HCT116 (cell line): ENCODE measurements at places on chromosomes 1 and 21.

DNA sequence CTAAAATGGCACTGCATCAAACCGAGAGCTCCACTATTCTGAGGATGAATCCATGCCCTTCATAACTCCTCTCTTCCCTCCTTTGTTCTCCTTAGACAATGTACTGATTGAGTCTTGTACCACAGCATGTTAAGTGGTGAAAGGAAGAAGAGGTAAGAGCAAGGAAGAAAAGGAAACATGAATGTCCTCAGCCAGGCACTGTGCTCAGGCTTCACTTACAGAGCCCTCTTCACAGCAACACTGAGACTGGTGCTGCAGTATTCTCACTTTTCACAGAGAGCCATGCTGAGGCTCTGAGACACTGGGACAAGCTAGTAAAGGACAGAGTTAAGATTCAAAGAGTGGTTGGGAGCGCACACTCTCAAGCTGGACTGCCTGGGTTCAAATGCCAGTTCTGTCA lies 143.5 kb downstream of the AKT3 start:
- no peak for DNase-seq

DNA sequence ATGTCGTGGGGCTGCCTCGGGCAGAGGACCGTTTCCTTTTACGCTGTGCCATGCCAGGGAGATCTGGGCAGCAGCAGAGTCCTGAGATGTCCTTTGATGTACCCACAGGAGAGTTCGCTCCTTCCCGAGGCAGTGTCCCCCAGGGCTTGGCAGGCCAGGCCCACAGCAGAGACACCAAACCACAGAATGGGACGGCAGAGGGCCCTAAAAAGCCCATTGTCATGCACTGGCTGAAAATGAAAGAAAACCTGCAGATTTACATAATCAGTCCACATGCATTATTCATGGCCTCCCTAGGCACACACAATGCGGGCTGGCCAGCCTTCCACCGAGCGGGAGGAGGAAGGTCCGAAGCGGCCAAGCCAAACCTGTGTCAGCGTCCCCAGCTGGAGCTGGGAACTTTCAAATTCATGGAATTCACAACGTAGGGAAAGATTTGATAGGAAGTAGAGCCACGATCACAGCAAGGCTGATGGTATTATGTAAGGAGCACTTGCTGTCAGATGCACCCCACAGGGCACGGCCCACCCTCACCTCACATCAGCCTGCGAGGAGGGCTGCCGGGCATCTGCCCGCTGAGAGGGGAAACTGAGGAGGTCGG lies 25.3 kb upstream of the EFHD2 start:
- DNase-seq, result no peak

- DNase-seq, result no peak
Observed at GRCh38 chr1:217364220-217364619, 266.7 kb downstream of the GPATCH2 start.

GRCh38 chr1:79899914-79900313 lies 893.4 kb upstream of the ADGRL4 start:
- no peak for DNase-seq

GRCh38 chr1:92543131-92544055 lies 56.7 kb upstream of the GFI1 start:
- no peak for DNase-seq

DNA sequence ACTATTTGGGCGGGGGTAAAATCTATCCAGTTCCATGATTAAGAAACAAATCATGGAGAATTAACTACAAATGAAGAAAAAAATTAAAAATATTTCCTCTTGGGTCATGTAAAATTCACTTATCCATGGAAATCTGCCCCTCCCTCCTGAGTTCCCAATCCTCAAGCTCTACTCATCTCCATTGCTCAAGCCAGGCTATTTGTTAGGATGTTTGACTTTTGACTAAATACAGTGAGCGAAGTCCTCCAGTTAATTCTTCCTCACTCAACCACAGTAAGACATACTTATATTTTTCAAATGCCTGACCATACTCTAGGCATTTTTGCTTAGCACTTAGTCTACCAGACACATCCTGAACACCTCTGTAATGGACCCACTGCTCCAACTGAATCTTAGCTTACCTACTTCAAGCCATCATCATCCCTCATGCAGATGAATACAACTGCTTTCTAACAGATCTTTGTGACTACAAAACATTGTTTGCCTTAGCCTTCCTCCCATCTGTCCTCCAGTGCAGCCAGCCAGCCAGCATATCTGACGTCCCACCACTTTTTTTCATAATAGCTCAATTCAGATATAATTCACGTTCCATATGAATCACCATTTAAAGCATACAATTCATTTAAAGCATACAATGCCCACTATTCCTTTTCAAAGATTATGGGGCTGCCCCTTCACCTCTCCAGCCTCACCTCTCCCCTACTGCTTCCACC lies 154.2 kb downstream of the RERE start:
- no peak for DNase-seq

- DNase-seq, result no peak
Observed at GRCh38 chr1:107450899-107451664, 310.2 kb downstream of the NTNG1 start.

GRCh38 chr21:30227633-30228404 lies 11.9 kb upstream of the CLDN8 start:
- DNase-seq, result no peak

- no peak for DNase-seq
Observed at GRCh38 chr1:15196807-15197530, 43.4 kb downstream of the TMEM51 start.

DNA sequence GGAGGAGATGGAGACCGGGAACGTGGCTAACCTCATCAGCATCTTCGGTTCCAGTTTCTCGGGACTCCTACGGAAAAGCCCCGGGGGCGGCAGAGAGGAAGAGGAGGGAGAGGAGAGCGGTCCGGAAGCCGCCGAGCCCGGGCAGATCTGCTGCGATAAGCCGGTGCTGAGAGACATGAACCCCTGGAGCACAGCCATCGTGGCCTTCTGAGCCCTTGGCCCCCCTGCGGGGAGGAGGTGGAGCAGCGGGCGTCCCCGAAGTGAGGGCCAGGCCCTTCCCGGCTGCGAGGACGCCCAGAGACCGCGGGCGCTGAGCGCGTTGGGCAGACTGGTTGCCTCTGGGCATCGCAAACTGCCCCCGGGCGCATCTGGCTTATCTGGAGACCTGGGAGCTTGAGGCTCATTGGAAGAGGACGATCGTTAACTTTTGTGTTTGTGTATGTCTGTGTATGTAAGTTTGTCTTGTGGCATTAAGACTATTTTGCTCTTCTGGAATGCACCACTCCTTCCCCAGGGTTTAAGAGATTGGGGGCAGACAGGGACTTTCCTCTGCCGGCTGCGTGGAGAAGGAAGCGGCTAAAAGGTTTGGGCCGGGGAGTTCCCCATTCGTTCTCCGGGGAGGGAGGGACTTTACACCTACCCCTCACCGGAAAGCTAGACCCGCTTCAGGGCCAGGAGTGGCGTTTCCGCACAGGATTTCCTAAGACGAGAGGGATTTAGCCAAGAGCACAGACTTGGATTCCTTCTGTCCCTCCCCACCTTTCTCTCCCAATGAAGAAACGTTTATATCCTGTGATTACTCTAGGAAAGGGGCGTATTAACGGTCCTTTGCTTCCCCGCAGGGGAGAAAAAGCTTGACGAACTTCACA lies 1.4 kb downstream of the IER5 start:
- no peak for DNase-seq

DNA sequence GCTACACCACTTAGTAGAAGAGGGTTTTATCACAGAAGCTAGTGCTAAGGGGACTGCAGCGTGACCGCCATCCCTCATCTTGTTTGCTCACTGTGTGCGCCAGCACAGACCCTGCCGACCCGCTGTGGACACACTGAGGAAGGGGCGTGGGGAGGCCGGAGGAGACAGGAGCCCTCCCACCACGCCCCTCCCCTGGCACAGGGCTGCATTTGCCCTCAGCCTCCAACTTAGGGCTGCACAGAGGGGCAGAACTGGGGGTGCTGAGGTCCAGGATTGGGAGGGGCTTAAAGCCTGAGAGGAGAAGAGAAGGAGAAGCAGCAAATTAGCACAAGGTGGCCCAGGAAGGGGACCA lies 37.2 kb downstream of the RRP1 start:
- DNase-seq, result no peak

DNA sequence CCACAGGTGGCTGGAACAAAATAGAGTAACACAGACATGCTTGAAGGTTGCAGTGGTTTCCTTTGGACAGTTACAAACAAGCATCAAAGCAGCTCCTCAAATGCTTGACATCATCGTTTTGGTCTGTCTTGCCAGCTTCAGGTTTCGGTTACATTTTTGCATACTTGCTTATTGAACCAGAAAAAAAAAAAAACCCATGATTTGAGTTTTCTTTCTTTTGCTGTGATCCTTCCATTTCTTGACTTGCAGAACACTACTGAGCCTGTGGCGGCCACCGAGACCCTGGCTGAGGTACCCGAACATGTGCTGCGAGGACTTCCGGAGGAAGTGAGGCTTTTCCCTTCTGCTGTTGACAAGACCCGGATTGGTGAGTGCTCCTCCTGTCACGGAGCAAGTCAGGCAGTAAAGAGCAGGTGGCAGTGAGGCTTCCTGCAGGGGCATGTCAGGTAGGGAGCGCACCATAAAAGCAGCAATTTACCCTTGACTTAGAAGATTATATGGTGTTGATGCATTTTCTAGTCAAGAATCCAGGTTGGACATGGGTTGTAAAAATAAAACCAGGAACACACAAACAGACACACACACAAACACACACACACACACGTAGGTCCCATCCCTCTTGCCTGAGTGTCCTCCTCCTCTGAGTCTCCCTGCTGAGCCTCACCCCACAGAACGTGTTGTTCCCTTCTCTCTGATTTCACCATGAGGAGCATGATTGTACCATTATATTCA lies 30.9 kb downstream of the PRDM2 start:
- no peak for DNase-seq

DNA sequence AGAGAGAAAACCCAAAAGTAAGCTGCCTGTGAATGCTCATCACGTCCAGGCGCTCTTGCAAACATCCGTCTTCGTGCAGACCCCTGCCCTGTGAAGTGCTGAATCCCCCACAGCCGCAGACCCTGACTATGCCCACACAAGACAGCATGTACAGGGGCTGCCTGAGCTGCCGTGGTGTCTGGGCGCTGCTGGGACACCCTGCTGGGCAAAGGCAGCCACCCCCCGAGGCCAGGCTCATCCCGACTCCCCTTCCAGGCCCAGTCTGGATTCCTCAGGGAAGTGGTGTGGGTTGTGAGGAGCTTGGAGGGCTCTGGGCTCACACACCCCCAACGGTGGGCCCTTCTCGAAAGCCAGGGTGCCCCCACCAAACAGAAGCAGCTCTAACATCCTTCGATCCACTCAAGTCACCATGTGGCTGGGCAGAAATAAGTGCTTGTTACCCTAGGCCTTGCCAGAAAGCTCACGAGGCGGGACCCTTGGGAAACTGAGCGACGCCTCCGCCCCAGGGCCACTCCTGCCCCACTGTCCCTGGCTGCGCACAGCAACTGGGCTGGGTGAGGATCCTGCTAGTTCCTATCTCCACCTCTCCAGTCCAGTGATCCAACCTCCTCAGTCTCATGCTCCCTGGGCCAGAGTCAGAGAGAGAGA lies 4.8 kb upstream of the WNT9A start:
- DNase-seq, result no peak

GRCh38 chr1:30747033-30748008 lies 10.3 kb downstream of the LAPTM5 start:
- DNase-seq, result no peak

- no peak for DNase-seq
Observed at GRCh38 chr1:26829184-26829911, 2.9 kb downstream of the ZDHHC18 start.

- DNase-seq, result no peak
Observed at GRCh38 chr1:90821152-90821787, 104.2 kb upstream of the BARHL2 start.

- DNase-seq, result no peak
Observed at GRCh38 chr1:46686255-46686654, 14.6 kb downstream of the TEX38 start.

GRCh38 chr1:36909946-36910725 lies 124.2 kb downstream of the GRIK3 start:
- no peak for DNase-seq

DNA sequence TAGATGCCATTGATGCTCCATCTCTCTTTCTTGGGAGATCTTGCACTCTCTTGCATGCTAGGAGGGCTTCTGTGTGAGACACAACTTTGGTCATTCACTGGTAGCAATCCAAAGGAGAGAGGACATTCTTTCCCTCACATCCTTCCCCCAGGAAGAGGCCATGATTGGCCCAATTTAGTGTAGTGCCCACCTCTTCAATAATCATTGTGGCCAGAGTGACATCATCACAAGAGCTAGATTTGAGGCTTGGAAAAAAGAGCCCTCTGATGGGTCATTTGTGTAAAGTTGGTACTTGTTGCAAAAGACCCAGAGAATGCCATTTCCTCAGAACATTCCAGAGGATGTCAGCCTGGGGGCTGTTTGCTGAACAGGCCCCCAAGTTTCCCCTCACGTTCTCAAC lies 30.2 kb downstream of the S100A6 start:
- no peak for DNase-seq

DNA sequence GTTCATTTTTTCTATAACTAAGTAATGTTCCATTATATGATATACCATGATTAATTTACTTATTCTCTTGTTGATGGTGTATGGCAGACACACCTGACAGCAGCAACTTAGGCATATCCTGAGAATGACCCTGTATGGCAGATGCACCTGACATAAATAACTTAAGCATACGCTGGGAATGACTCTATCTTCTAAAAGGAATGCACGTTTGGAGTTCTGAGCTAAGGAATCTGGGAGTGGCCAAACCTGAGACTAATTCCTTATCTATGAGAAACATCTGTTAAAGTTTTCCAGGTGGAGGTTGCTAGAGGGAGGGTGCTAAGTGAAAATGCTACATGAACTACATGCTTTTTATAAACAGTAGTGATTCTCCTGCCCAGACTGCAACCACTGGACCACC lies 96.7 kb upstream of the RGS18 start:
- no peak for DNase-seq

- no peak for DNase-seq
Observed at GRCh38 chr1:102628109-102628613, 480.2 kb downstream of the COL11A1 start.

GRCh38 chr1:6313393-6314200 lies 52.7 kb upstream of the GPR153 start:
- no peak for DNase-seq

DNA sequence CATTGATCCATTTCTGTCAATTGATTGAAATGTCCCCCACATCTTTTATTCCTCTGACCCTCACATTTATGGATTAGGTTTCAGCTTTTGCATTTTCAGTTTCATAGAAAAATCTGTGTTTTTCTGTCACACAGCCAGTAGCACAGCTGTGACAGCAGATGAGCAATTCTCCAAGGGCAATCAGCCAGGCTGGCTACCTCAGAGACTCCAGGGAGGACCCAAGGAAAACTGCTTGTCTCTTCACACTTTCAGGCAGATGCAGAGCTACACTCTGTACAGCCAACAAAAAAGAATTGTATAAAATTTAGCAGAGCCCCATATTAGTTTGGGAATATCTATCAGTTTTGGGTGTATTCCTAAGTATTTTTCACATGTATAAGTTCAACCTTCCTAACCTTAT lies 257.2 kb downstream of the LRRC7 start:
- no peak for DNase-seq

DNA sequence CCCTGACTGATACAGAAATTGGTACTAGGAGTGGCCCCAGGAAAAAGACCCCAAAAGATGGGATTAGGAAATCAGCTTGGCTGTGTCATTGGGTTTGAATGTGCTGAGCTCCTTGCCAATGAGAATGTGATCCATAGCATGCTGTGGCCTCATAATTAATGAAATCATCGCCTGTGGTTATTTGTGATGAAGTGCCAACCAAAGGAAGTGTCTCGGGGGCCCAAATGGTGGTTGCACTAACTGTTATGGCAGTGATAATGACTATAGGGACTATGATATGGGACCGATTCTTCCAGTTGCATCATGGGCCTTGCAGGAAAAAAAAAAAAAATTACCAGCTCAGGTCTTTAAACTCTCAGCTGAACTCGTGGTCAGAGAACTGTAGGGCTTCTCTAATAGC lies 15.4 kb upstream of the ZDHHC18 start:
- no peak for DNase-seq
